ENCODE measurements at places on chromosomes 16 and 17.

DNA sequence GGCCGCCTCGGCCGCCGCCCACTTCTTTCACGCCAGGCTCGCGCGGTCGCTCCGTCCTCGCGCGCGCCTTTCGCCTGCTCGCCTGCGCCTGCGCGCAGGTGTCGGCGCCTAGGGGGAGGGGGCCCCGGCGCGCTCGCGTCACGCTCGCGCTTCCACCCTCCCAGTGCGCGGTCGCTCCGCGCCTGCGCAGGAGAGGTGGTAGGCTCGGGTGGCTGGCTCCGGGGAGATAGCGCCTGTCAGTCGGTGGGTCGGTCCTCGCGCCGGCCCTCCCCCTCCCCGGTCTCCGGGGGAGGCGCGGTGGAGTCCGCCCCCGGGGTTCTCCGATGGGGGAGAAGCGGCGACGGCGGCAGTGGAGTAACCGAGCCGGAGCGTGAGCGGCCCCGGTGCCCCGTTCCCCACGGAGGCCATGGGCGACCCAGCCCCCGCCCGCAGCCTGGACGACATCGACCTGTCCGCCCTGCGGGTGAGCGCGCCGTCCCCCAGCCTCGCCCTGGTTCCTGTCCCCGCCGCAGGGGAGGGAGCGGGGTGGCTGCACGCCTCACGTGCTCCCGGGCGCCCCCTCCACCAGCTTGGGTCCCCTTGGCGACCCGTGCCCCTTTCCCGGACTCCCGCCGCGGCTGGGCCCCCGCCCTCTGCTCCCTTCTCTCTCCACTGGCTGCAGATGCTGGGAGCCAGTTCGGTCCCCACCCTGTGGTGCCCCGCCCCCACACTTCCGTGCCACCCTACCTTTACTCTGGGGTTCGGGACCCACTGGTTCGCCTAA is at the start of gene MINK1:
Gene MINK1, plus strand, starts transcription at position 163 of the 763 bp plus-strand sequence. Its CDS starts 244 bp downstream, at position 407.
- DNase-seq: peak; percentile 93

DNA sequence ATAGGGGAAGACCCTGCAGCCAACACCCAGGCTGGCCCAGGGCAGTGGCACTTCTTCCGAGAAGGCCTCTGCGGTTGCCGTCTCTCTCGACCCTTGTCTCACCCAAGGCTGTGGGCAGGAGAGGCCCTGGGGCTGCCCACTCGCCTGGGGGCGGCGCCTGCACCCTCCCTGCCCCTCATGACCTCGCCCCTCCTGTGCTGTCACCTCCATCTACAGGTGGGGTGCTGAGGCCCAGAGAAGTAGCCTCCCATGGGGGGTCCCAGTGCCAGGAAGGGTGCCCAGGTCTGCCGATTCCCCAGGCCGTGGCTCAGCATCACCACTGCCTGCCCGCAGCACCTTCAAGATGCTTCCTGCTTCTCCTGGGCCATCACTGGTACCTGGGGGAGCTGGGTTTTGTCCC is 992 bp downstream of the NLRC3 start:
- no peak for DNase-seq

GRCh38 chr17:1616101-1616500 is 12.5 kb downstream of the SLC43A2 start:
- DNase-seq: no peak

DNA sequence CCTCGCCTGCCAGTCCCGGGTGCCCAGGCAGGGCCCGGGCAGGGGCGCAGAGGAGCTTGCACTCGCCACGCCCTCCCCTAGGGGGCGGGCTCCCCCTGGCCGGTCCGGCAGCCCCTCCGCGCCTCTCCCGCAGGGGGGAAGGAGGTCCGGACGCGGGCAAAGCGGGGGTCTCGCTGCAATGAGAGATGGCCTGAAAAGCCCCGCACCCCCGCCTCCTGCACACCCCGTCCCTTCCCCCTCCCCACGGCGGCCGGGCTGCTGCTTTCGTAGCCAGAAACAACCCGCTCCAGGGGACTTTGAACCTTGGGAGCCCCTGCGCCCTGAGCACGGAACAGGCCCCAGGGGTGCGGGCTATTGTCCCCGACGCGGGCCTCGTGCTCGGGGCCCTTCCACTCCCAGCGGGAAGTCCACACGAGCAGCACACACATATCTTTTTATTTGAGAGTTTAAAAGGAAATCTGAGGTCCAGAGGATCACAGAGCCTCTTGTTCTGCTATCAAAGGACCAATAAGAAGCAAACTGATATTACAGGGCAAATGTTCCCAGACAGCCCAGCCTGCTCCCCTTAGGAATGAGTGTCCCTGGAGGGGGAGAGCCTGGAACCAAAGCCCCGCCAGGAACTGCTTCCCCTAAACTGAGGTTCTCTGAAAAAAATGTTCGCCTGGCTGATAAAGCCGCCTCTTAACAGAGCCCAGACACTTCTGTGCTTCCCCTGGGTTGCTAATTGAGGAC is 5.8 kb upstream of the CBX4 start:
- DNase-seq: peak; percentile 75

DNA sequence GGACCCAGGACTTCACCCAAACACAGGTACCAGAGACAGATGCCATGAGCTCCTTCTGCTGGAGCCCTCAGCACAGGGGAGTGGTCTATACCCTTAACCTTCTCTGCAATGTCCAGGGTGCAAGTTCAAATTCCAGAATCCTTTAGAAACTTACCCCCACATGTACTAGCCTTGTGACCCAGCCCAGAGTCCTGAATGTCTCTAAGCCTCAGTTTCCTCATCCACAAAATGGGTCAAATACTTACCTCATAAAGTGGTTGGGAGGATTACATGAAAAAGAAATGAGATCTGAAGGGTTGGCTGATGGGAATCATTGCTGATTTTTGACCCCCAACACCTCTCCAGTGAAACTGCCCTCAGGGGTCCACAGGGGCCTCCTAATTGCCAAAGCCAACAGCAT is 21.7 kb downstream of the COTL1 start:
- DNase-seq: no peak

DNA sequence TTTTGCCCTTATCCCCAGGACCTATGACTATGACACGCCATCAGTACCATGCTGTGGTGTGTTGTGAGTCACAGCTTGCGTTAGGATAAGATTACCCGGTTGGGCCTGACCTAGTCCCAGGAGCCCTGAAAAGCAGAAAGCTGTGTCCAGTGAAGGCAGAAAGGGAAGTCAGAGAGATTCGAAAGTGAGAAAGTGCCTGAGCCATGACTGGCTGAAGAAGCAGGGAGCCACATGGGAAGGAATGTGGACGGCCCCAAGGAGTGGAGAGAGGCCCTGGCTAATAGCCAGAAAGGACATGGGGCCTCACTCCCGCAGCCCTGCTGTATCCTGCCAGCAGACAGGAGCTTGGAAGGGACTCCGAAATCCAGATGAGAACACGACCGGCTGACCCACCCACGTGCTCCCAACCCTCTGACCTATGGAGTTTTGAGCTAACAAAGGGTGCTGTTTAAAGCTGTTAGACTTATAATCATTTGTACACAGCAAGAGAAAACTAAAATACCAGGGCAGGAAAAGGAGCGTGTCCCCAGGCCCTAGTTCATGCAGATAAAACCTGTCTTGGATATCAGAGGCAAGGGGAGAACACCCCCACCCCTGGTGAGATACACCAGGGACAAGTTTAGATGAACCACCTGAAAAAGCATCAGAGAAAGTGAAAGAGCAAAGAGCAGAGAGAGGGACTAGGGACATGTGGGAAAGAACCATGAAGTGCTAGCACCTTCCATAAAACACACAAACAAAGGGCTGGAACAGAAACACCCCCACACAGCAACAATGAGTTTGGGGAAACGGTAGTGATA is 115.3 kb downstream of the SLC39A11 start:
- no peak for DNase-seq
